ENCODE measurements at places on chromosomes 7 and 10.

- DNase-seq = no peak
Measured at GRCh38 chr7:46356371-46356770, 435.3 kb upstream of the IGFBP3 start.

- DNase-seq = no peak
Measured at GRCh38 chr10:133401500-133401899, 7.5 kb downstream of the MTG1 start.

DNA sequence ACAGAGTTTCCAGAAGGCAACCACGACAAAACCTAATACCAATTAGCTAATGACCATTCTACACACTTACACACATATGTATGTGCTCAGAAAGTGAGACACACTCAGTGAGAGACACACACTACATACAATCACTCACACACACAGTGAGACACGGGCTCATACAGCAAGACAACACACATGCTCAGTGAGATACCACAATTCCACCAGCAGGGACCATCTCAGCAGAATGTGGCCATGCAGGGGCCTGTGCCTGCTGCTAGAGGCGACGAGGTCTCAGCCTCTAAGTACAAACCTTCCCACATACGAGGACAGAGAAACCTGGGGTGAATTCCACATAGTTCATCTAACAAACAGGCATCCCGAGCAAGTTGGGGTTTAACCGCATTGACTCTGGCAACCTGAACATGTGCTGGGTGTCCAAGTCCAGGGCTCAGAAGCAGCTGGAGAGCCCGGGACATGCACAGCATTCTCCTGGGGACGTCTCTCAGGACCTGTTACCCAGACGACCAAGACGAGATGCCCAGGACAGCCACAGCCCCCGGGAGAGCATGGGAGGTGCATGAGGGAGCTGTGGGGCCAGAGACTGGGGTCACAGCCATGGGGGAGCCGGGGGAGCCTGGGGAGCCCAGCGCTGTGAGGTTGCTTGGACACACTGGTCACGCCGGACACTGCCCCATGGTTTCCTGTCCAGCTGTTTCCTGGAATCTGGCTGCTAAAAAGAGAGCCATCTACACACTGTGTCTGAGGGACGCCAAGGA, 523.6 kb downstream of the PTPRN2 start:
- no peak for DNase-seq

DNA sequence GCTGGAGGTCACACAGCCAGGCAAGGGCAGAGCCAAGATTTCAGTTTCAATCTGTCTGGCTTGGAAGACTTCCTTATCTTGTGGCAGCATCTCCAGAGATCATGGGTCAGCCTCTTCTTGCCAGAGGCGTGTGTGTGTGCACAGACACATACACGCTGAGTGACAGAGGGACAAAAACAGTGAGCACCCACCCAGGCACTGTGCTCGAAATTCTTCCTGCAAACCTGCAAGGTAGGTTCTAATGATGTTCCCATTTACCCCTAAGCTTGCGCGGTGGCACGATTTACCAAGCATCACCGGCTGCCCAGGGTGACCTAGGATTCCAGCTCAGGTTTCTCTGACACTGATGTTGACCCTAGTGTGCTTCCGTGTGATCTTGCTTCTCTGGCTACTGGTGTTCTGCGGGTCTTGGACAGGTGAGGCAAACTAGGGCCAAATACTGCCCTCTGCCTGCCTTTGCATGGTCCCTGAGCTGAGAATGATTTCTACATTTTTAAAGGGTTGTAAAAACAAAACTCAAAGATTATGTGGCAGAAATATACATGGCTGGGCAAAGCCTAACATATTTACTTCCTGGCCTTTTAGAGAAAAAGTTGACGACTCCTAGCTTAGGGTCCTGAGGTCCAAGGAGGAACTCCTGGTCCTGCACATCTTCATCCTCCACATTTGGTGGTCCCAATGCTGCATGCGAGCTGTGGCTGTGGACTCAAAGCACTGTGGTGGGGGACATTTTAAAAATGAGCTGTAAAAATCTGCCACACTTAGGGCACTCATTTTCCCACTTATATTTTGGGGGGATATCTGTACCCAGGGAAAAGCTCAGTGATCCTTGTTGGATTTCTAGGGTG, 268.5 kb downstream of the RPS24 start:
- DNase-seq = no peak

GRCh38 chr10:96090463-96090800, 39.7 kb upstream of the ZNF518A start:
- no peak for DNase-seq

- DNase-seq = no peak
Measured at GRCh38 chr10:48670978-48671913, 13.4 kb upstream of the WDFY4 start.

DNA sequence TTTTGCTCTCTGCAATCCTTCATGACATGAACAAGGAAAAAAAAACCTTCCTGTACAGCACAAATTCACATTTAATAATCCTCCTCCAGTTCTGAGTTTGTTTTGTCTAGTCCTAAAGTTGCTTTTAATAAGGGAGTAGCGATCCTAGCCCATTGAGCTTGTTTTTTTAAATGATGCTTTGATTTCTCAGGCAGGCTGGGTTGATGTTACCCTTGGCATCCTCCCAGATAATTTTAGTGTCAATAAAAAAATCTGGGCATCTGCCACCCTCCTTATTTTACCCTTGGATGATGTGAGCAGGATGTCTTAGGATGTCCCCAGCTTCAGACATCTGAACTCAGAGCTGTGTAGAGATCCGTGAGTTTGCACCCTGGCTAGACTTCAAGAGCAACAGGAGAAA, 33.9 kb upstream of the PROSER2 start:
- no peak for DNase-seq

DNA sequence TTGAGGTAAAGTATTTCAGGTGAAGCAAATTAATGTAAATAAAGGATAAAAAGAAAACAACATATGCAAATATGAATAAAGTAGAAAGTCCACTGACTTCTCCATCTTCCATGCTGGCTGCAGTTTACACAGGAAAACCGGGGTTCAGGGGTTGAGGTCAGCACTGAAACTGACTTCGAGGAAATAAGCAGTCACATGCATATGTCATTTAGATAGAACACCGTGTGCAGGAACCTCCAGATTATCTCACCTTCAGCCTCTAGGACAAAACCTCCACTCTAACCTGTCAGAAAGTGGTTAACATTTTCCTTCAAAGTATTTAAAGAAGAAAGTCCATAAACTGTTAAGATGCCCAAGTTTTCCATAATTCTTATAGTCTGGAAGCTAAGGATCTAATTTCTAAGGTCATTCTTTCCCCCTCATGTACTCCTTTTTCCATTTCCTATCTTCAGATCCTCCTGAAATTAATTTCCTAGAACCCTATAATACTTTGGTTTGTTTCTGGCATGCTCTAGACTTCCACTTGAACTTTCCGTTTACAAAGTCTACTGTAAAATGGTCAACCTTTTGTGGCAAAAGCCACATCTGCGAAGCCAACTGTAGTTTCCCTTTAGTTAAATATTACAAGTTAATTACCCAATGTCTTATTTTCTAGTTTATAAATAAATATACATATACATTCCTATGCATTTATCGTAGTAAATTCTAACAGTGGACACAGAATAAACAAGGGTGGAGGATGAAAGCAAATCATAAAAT, 173.3 kb downstream of the RAPGEF5 start:
- no peak for DNase-seq

DNA sequence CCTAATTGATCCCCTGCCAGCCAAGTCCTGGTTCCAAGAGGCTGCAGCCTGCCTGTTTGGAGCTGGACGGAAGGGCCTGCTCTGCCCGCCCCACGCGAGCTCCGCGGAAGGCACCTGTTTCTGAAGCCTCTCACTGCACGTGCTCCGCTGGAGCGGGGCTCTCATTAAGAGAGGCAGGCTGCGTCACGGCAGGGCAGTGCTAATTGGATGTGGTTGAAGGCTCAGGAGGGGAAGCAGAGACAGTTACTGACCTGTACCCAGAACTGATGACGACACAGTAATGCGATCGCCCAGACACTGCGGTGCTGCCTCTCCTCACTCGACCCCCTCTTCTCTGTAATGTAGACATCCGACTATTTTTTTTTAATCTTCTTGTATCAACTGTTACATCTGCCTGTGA, 411.1 kb upstream of the MGMT start:
- DNase-seq = no peak

GRCh38 chr10:103062854-103063590, 130.1 kb downstream of the NT5C2 start:
- DNase-seq = no peak

DNA sequence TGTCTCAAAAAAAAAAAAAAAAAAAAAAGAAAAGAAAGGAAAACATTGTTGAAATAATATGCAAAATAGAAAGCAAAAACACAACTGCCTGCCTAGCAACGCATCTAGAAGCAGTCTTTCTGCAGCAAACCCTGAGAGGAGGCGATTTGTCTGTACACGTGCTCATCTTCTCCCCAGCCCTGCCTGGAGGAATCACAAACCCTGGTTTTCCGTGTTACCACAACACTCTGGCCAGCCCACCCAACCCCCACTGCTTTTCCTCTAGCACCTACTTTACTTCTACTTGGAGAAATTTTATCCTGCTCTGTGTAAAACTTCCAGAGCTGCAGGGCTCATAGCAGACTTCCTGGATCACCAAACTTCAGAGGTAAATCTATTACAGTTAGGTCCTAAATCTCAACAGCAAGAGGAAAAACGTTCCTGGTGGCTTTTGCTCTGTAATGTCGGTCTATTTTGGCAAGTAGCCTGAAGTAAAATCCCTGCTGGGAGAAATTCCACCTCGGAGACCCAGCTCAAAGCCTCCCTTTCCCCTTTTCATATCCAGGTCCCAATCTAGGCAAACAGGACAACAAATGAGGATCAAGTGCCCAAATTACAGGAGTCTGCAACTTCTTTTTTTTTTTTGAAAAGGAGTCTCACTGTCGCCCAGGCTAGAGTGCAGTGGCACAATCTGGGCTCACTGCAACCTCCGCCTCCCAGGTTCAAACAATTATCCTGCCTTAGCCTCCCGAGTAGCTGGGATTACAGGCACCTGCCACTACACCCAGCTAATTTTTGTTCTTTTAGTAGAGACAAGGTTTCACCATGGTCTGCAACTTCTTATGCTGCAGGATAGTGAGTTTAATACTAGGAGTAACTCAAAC, 91.6 kb downstream of the DNMBP start:
- DNase-seq = no peak

- DNase-seq = no peak
Measured at GRCh38 chr10:96034625-96035024, 8.8 kb upstream of the CCNJ start.

DNA sequence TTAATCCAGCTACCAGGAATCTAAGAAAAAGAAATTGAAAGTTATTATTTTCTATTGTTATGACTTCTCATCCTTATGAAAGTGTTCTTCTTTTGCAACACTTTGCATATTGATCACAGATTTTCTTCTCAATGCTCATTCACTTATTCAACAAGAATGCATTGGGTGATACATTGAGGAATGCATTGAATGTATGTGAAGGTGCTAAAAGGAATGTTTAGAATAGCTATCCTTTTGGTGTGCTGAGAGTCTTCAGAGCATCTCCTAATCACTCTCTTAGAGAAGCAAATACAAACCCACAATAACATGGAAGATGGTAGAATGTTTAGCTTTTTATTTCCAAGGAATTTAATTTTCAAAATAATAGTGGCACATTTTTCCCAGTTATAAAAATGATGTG, 122.1 kb upstream of the KMT2E start:
- DNase-seq = no peak

DNA sequence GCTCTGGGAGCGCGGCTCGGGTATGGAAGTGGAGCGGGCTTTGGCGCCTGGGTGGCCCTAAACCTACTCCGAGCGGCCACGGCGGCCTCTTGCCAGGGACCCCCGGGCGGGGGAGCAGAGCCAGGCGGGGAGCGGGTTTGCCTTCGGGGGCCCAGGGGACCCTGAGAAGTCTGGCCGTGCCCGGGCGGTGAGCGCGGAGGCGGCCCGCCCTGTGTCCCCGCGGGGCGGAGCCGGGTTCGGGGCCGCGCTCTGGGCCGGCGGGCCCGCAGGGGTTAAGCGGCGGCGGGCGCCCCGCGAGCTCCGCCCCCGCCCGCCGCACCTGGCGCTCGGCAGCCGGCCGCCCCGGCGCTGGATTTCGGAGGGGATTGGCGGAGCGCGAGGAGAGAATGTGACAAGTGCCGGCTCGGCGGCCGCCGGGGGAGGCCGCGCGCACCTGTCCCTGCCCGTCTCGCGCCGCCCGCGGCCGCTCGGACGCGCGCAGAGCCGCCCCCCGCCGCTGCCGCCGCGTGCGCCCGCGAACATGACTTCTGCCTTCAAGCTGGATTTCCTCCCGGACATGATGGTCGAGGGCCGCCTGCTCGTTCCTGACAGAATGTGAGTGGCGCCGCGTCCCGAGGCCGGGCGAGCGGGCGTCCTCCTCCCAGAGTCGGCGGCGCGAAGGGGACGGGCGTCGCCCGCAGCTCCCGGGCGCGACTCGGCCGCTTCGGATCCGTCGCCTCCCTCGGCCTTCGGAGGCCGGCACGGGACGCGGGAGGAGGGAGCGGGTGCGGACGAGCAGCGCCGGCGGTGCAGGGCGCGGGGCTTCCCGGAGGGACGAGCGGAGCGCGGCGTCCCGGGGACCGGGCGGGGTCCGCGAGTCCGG, at the start of gene CELF2:
Gene CELF2 (plus strand): TSS at position 303 of the 862 bp plus-strand sequence. CDS start 218 bp downstream, at position 521.
- peak; percentile 22 for DNase-seq

Data from activated T-helper 1 cell treated with anti-CD3 and anti-CD28 coated beads, Interleukin-2, amount 50 U/mL, for 16 hours (primary cell).